ENCODE measurements at places on chromosomes 6 and 20. TPM values are rescaled to one million over a fixed set of nuclear protein-coding genes. Genes with fewer than 3 reads are reported as not detected.

DNA sequence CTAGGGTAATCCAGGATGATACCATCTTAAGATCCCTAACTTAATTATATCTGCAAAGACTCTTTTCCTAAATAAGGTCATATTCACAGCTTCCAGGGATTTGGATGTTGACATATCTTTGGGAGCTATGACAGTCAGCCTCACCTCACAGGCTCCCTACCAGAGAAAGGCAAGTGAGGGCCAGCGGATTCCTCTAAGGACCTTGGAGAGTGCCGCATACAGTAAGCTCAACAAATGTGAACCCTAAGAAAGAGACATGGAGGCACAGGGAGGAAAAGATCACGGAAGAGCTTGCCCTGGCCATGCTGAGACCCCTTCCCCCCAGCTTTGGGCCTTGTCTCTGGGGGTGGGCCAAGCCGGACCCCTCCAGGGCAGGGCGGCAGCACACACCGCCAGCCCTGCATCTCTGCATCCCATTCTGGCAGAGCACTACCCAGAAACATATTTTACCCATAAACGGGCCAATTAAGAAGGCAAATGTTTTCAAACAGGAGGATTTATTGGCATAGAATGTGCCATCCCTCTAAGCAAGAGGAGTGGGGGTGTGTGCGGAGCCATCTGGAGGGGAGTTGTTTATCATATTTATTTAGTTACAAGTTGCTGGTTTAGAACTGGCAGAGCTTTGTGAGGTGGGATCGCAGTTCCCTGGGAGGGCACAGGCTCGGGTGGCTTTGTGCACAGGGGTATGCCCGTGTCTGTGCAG is 55.4 kb downstream of the CHMP4B start:
- H3K36me3 ChIP-seq, result no peaks in the 10 kb centered on the region
- H3K4me3 ChIP-seq, result no peak overlapping the region
- no peaks in the 10 kb centered on the region for H3K27me3 ChIP-seq

GRCh38 chr20:57856658-57857057 is 146.8 kb upstream of the PMEPA1 start:
- H3K4me1 ChIP-seq, result no peaks in the 10 kb centered on the region
- H3K4me3 ChIP-seq, result no peak overlapping the region
- no peak for DNase-seq
- no peak overlapping the region for H3K27ac ChIP-seq

DNA sequence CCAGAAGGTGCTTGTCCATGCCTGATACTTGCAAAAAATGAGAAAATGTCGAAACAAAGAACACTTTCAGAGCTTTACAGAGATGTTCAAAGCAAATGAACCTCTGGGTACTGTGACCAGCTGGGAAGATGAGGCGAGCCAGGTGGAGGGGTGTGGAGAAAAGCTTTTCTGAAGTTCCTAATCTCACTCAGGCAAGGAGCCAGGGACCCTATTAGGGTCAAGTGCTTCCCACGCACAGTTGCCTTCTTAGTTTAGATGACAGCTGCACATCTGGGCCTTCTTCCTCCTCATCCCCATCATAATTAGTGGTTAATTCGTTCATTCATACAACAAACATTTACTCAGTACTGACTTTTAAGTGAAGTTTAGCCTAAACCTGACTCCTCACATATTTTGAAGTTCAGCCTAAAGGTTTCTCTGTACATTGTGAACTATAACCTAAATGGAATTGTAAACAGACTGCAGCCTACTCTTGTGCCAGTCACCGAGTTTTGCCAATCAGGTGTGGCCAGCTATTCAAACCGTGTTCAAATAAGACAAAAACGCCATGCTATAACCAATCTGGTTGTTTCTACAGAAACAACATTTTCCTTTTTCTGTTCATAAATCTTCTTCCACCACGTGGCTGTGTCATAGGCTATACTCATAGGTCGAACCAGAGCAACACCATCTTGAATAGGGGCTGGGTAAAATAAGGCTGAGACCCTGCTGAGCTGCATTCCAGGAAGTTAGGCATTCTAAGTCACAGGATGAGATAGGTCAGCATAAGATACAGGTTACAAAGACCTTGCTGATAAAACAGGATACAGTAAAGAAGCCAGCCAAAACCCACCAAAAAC is 19.3 kb upstream of the AHCY start:
- H3K36me3 ChIP-seq, result no peaks in the 10 kb centered on the region
- H3K27ac ChIP-seq, result no peak overlapping the region
- DNase-seq, result no peak
- no peak overlapping the region for H3K4me3 ChIP-seq
- H3K27me3 ChIP-seq, result no peaks in the 10 kb centered on the region

BHLHE23 gene
- total RNA-seq, result not detected

DNA sequence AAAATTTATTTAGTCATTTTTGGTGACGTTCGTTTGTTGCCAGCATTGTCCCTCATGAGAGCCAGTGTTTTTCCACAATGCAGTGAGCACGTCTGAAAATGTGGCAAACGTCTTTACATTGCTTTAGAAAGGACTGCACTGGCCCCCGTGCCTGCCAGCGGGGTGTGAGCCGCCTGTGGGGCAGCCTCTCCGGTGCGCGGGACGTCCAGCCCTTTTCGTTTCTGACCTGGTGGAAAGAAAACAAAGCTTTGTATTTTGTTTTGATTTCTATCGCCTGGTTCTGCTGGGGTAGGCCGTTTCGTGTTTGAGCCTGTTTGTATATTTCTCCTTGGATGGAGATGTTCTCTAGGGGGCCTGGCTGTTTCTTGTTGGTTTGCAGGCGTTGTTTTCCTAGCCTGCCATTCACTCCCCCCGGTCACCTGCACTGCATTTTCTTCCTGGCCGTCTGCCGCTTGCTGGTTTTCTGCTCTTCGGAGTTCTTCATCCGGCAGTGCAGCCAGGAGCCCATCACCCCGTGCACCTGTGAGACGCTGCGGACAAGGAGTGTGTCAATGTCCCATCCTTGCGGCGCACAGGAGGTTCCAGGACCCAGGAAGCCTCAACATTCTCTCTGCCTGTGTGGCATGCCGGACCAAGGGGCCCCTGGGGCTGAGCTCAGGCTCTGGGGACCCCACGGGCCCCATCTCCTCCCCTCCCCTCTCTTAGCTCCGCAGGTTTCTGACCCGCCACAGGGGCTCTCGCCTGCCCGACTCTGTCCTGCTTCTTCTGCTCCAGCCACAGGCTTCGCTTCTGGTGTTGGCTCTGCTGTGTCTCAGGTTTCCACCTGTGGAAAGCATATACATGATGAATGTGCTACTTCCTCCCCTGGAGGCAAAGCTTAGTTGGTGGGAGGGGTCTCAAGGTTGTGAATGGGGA is 100.5 kb downstream of the CDH4 start:
- H3K4me1 ChIP-seq, result peaks cover 15% of the 10 kb centered on the region
- no peak overlapping the region for H3K27ac ChIP-seq
- no peaks in the 10 kb centered on the region for H3K27me3 ChIP-seq
- no peaks in the 10 kb centered on the region for H3K36me3 ChIP-seq
- H3K4me3 ChIP-seq, result no peak overlapping the region
- DNase-seq, result peak; percentile 47
